Activated CD4-positive, CD25-positive, alpha-beta regulatory T cell treated with anti-CD3 and anti-CD28 coated beads, Interleukin-2, amount 50 U/mL, for 16 hours (primary cell): ENCODE measurements at places on chromosomes 7 and 10.

GRCh38 chr7:150351587-150352194 is 10.3 kb upstream of the RARRES2 start:
- no peak for DNase-seq

- DNase-seq: no peak
Observed at GRCh38 chr10:130464426-130464825, 328.2 kb downstream of the GLRX3 start.

DNA sequence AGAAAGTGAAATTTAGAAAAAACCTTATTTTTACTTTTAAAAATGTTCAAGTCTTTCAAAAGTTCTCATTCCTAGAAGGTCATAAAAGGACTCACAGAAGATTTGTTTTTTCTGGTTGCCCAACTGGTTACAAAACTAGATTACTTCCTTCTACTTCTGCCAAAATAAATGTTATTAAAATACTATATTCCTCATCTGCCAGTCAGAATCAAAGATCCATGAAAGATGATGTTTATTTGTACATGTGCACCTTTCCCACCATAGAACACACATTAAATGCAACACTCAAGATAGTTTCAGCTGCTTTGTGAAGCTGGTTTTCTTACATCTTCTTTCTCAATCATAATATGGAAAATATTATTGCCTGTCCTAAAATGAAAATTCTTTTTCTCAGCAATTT is 465.4 kb downstream of the ETV1 start:
- no peak for DNase-seq

DNA sequence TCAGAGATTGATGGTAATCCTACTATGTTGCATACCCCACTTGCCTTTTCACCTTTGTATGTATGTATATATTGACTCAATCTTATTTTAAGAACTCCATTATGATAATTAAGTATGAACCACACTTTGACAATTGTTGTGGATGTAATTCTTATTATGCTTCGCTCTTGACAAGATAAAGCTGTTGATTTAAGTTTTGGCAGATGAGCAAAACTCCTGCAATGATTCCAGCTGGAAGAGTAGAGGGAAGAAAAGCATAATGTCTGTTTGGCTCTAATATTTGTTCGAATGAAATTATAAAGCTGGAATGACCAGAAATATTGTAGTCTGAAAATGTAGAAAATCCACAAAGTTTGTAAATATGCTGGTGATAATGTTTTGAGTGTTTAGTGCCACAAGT is 83.8 kb upstream of the AKR1E2 start:
- DNase-seq: no peak

GRCh38 chr10:122290833-122291532 is 19.9 kb downstream of the BTBD16 start:
- no peak for DNase-seq

- DNase-seq: no peak
Observed at GRCh38 chr10:25339966-25340365, 165.2 kb downstream of the GPR158 start.

DNA sequence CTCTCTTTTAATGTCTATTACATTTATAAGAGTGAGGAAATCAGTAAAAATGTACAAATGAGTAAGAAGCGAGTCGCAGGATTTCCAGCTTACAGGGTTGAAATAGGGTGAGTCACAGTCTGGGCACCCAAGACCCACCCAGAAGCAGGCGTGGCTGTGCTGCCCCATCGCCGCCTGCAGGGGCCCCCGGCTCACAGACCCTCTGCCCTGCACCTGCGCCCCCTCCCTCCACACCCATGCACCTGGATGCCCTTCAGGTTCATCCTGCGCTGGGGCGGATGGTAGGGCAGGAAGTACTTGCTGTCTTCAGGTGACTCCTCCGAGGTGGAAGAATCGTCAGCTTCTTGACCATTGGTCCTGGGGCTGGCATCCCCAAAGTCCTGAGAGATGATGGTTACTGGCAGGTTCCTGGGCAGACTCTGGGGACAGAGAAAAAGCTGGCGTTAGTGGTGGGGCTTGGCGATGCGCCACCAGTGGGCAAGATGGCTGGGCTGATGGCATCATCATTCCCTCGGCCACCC is 90.2 kb upstream of the GNA12 start:
- no peak for DNase-seq
